Esophagus squamous epithelium (tissue), 5 donors: ENCODE measurements at places on chromosomes 16 and 17. TPM values are rescaled to one million over a fixed set of nuclear protein-coding genes. Genes with fewer than 3 reads are reported as not detected.

KCTD19 gene
- total RNA-seq, result not detected

DNA sequence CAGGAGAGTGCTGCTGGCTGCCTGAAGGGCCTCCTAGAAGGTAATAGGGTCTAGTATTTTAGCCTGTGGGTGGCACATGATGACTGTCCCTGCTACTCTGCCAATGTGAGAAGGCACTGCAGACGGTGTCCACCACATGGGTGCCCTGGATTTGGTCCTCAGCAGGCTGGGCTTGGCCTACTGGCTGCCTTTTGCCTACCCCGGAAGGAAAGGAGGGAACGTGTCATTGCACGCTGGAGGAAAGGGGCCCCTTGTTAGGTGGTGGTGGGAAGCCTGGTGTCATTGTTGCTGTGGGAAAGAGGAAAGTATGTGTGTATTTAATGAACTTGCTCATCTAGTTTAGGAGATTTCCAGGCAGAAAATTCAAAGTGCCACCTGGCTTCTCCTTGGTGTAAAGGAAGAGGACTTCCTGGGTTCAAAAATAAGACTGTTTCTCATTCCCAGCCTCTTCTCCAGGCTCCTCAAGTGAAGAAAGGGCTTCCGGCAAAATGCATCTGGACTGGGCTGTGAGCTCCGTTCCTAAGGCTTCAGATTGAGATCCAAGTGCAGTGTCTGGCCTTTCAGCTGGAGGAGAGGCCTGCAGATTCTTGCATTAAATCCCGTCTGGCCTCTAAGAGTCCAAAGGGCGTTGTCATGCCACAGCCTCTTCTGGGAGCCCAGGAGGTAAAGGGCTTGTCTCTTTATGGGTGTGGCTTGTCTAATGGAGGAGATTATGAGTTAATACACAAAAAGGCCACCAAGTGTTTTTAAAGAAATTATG lies 55.1 kb downstream of the RPTOR start:
- DNase-seq, result no peak

DNA sequence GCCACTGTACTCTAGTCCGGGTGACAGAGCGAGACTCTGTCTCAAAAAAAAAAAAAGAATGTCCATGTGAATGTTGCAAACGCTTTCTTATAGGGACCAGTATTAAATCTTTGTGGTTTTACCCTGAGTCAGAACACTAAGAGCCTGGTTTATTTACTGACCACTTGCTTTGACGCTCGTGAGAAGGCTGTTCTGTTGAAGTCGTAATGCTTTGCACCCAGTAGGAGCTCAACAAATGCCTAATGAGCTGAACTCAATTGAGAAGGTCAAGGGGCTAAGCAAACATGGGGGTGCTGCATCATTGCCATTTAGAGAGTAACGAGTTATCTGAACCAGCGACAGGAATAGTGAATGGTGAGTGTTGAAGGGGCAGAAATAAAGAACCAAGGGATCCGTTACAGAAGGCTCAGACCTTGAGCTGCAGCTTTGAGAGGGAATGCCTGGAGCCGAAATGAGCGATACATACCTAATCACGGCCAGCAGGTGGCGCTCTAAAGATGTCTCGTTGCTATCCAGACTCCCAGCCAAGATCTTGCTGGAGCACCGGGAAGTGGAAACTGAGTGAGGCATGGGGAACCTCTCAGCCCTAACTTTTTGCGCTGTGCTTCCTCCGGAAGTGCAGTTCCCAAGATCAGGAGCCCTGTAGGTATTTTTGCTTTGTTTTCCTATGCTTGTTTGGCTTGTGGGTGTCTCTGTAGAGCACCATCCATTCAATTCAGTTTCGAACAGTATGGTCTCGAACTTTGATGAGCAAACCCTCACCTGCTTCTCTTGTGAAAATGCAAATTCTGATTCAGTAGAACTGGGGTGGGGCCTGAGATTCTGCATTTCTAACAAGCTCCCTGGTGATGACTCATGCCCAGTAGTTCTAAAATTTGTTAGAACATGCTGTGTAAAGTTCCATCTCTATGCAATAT lies 12.6 kb upstream of the RNF222 start:
- DNase-seq, result no peak

- no peak for DNase-seq
Measured at GRCh38 chr16:81149614-81150013, 53.4 kb upstream of the GCSH start.

GRCh38 chr17:55931446-55931845 lies 180.6 kb downstream of the PCTP start:
- no peak for DNase-seq

DNA sequence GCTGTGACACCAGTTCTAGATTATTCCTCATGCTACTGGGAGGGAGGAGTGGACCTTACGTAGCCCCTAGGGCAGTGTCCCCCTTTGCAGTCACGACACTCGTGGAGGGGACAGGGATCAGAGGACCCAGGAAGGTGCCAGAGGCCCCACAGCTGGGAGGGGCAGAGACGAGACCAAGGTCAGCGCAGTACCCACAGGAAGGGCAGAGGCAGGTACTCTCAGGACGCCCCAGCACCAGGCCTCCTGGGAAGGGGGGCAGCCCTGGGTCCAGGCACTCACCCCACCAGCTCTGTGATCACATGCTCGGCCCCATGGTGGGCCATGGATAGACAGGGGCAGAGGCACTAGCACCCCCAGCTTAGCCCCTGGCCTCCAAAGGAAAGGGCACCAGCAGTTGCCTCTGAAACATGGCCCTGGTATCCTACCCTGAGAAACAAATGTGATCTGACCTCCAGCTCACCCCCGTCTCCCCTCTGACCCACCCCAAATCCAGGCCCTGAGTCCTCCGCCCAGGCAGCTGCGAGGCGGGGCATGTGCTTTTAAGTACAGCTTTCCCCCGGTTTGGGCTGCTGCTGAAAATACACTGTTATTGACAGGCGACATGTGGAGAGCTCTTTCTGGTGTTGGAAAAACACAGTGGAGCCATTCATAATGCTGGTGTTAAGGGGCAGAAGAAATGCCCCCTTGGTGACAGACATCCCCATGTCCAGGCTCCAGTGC lies 361.9 kb downstream of the C16orf95 start:
- no peak for DNase-seq

- no peak for DNase-seq
Measured at GRCh38 chr17:56919717-56920116, 5.9 kb upstream of the TRIM25 start.

- DNase-seq, result no peak
Measured at GRCh38 chr17:2090804-2091534, 36.1 kb downstream of the HIC1 start.
